ENCODE measurements at places on chromosomes 5 and 9.

- peak; percentile 33 for DNase-seq
Measured at GRCh38 chr9:105901514-105902109, 207.3 kb downstream of the TMEM38B start.

DNA sequence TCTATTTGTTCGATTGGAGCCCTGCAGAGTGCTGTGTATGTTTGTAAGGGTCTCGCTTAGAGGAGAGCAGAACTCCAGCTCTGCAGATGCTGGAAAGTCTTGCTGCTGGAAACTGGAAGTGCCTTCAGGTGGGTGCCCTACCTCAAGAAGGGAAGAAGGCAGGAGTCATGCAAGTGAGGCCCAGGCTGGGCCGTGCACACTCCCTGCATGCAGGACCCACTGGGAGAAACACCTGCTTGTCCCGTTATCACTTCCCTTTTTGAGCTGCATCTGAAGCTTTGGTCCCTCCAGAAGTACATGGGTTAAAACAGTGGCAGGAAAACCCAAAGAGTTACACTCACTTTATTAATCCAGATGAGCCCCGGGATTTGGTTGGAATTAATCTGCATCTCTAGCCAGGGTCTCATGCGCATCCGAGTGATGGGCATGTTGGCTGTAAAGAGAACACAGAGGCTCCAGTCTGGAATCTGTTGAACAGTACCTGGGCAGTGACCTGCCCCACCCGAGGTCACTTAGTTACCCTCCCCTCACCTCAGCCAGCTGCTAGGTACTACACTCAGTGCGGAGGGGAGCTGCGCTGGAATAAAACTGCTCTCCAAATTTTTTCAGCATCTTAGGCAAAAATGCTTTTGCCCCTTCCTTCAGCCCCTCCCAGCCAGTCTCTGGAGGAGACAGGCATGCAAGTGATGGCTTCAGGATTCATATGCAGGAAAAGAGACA, 1.4 kb downstream of the IRF1 start:
- DNase-seq, result no peak

GRCh38 chr5:34494111-34494755, 161.9 kb upstream of the RAI14 start:
- DNase-seq, result peak; percentile 74

DNA sequence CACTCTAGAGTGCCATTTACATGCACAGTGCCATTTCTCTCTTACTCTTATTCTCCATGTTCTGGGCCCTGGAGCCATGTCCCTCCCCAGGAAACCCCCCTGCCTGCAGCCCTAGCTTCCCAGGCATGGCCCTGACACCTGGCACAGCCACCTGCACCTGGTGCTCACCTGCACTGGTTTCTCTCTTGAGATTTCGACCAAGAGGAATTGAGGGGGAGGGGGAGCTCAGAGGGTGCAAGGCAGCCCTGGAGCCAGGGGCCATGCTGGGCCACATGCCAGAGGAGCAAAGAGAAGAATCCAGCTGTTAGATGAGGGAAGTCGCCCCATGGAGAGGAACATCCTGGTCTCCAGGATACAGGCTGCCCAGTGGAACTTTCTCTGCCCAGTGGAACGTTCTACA, 65.0 kb upstream of the RAPGEF1 start:
- DNase-seq, result no peak

DNA sequence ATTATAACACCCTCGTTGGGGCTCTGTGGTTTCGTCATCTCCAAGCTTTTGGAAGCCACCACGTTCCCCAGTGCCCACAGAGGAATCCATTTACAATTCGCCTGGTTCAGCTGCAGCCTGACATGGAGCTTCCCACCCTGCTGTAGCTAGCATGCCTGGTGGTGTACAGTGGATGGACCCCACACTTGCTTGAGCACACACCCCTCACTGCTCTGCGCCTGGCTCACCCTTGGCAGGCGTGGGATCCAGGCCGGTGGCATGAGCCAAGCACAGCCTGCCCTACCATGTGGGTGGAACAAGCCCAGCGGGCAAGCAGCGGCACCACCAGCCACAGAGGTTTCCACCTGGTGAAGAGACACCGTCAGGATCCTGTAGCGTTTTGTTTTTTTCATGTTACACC, 1045.7 kb upstream of the CDH9 start:
- no peak for DNase-seq

GRCh38 chr9:137669261-137669672, 50.5 kb downstream of the EHMT1 start:
- DNase-seq, result no peak

DNA sequence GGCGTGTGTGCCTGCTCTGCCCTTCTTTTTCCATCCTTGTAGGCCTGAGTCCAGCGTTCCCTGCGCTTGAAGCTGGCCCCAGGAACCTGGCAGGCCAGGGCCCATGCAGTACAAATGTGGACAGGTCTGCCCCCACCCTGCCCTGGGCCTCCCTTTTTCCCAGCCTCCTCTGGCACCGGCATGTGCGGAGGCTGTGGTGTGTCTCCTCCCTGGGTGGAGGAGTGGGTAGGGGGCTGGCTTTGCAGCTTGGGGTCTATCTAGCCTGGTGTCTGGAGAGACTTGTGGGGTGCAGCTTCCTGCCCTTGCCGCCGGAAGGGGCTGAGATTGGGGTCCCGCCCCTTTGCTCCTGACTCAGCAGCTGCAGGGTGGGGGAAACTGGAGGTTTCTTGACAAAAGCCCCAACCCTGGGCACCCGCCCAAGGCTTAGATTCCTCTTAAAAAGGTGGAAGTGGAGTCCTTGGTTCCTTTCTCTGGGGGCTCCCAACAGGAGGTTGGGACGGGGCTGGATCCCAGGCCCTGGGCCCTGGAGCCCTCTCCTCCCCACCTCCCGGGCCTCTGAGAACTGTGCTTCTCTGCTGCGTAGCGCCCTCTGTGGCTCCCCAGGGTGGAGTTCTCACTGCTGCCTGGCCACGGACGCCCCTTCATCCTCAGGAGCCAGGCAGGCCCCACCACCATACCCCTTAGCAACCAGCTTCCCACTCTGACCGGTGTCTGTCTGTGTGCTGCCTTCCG, 18.0 kb downstream of the RXRA start:
- peak; percentile 89 for DNase-seq

GRCh38 chr5:138602371-138603000, 27.3 kb upstream of the HSPA9 start:
- no peak for DNase-seq

DNA sequence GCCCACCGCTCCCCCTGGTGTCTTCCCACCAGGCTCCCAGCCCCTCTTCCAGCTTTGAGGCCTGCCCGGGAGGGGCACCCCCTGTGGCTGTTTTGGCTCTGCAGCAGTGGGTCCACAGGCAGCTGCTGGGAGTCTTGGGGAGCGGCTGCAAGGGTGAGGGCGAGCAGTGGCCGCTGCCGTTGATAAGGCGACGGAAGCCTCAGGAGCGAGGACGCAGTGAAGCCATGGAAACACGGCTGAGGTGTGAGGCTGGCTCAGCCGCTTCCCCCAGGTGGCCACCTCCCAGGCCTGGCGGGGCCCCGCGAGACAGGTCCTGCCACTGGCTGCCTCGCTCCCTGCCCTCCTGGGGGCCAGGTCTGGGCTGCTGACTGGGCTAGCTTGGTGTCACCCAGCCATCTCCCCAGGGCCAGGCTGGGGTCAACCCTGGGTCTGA, 41.5 kb downstream of the CXXC5 start:
- DNase-seq, result no peak

DNA sequence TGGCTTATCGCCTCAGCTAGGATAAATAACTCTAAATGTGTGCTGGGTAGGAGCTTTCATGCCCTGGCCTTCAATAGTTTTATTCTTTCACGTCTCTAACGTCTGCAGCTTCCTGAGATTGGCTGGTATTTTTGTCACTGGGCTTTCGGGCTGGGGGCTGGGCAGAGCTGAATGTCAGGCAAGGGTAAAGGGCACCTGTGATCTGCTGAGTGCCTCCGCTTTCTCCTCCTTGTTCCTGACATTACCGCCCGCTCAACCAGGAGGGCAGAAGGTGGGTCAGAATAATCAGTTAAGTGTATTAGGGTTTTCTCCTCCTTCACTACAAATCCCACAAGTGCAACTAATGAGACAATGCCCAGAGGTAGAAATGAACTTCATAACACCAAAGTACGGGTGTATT, 216.6 kb downstream of the TSSK1B start:
- no peak for DNase-seq

Measured in suppressor macrophage (primary cell).